T-helper 2 cell treated with Interferon-gamma antibody and Interleukin-4, amounts not matched to agents 5 μg/mL and 100 μg/mL, for 36 hours (primary cell): ENCODE measurements at places on chromosomes 3 and 15.

DNA sequence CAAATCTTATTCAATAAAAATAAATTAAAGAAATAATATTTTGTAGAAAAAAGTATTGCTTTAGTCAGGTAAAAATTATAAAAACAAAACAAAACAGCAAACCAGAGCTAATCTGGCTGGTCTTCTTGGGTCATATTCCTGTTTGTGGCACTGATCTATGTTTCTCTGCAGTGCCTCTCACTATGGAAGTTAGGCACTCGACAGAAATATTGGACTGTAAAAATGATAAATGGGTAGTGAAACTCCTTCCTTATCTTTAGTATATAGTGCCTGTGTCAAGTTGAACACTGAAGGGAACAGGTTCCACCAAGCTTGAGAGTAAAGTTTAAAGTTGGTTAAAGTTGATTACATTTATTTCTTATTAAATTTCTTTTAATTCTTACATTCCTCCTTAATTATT lies 1195.6 kb upstream of the GBE1 start:
- DNase-seq: no peak

DNA sequence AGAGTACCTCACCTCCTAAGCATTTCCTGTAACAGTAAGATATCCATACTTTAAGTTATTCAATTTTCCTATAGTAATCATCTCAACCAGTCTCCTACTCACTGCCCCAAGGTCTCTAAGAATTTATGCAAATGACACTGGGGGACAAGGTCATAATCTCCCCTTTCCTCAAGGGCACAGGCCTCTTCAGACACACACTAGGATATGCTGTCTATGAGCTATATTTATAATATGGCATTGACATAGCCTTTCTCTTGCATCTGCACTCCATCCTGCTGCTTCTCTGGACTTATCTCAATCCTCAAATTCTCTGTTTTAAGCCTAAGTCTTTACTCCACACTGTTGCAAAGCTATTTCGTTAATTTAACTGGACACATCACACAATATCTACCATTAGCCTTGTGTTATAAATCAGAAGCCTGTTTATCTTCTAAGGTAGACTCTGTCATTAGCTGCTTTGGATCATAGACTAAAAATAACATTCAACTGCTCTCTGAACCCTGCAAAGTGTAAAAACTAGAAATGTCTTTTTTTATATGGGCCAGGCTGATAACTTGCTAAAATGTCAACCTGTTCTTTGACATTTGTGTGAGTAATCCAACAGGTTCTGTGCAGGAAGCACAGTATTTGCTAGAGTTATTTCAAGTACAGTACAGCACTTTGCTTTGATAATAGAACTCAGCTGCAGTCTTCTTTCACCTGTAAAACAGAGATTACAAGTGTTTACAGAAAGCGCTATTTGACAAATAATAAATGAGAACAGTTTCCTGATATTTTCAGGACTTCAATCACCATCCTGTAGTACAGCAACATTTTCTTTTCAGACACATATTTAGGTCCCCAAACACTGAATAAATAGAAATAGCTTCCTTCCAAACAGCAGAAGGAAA lies 17.8 kb upstream of the SEC62 start:
- DNase-seq: no peak

DNA sequence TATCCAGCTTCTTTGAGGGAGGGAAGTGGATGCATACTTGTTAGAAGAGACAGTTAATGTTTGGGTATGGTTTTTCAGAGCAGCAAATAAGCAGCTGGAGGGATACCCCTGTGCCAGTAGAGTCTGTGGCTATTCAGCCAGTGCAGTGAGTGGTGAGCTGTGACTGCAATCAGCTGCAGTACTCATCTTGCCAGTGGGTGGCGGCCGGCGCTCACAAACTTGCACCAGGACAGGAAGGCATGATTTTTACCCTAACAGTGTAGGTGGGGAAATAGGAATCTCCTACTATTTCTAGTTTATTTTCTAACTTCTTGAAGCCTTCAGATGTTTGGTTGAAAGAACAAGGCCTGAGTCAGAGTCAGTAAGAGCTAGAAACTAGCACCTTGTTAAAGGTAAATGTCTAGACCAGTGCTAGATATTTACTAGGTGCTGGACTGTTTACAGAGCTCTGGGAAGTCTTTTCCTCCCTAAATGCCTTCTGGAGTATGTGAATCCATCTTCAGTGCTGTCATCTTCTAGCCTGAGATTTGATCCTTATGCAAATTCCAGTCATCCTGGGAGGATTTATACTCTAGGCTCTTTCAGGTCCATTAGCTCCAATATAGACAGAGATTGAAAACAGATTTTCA lies 23.6 kb downstream of the TIMP4 start:
- peak; percentile 50 for DNase-seq

DNA sequence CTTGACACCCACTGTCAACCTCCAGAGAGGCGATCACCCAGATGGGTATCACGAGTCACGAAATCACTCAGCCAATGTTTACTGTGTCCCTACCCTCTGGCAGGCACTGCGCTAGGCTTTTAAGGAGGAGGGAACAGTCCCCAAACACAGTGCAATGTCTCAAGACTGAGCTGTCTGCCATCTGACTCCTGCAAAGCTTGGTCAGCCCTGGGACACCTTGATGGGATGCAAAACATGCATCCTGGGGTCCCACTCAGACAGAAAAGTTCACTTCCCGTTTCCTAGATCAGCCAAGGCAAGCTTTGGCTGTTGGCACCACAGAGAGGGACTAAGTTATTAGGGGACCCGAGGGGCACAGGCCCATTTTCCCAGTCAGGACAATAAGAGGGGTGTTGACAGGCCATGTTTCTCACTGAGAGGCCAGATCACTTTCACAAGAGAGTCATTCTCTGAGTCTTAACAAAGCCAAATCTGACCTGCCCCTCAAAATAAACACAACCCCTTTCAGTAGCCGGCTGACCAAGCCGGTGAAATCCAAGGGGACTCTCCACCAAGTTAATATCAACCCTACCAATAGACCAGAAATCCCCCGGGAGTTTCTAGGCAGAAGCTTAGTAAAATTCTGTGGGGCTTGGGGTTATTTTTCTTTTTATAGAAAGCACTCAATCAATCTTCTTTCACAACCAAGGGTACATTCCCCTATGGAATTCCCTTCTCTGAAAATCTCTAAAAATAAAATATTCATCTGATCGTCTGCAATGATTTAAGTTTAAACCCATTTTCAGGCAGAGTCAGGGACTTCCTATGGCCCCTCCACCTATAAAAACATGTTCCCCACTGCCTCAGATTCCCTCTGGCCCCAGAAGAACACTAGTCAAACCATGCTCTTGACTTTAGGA lies 3.5 kb downstream of the RFTN1 start:
- peak; percentile 47 for DNase-seq

- no peak for DNase-seq
These were observed 284.0 kb upstream of the GADL1 start for GRCh38 chr3:31178467-31178866.

DNA sequence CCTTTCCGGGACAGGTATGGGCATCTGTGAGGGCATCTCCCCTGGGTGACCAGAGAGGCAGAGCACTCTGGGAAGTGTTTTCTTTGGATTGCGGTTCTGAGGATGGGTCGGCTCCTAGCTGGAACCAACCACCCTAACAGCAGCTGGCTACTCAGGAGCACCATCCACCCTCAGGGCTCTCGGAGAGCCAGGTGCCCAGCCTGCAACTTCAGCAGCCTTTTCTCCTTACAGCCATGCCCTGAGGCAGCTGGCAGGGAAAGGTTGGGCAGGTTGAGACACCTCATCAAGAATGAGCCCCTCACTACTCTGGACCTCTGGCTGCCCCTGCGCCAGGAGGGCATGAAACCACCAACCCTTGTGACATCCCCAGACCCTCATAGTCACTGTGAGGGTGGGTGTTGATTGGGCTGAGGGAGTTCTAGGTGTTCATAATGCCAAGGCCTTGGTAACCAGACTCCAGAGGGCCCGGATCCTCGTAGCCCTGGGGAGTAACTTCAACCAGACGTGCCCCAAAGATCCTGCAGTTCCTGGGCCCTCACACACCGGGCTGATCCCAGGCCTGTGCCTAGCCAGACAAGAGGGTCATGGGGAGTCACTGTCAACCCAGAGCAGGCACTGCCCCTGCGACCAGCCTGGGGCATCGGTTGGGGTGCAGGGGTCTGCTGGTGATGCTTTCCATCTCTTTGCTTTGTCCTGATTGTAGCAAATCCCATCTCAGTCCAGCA lies 114.4 kb upstream of the ABHD17C start:
- DNase-seq: no peak

- DNase-seq: peak; percentile 49
These were observed 1.0 kb downstream of the PAK2 start for GRCh38 chr3:196740481-196741248.

GRCh38 chr3:20849975-20850374 lies 664.0 kb upstream of the SGO1 start:
- no peak for DNase-seq

- DNase-seq: no peak
These were observed 45.0 kb upstream of the CD96 start for GRCh38 chr3:111496894-111497559.

GRCh38 chr3:101495552-101495951 lies 17.5 kb downstream of the SENP7 start:
- no peak for DNase-seq

- no peak for DNase-seq
These were observed 31.6 kb upstream of the GATA2 start for GRCh38 chr3:128524374-128525299.

DNA sequence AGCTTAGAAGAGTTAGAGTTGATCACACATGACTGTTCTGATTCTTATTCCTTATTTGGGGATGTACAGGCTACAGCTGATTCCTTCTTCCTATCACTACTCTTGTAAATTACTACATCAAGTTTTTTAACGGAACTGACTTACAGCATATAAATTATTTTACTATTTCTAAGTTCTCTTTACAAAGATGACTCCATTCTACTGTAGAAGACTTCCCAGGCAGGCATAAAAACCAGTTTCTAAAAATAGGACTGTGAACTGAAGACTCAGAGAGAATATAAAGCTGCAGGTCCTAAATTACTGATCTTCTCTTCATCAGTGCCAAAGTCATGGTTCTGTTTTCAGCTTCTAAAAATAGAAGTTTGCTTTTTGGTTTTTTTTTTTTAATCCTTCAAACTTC lies 38.9 kb downstream of the ANO10 start:
- DNase-seq: no peak

DNA sequence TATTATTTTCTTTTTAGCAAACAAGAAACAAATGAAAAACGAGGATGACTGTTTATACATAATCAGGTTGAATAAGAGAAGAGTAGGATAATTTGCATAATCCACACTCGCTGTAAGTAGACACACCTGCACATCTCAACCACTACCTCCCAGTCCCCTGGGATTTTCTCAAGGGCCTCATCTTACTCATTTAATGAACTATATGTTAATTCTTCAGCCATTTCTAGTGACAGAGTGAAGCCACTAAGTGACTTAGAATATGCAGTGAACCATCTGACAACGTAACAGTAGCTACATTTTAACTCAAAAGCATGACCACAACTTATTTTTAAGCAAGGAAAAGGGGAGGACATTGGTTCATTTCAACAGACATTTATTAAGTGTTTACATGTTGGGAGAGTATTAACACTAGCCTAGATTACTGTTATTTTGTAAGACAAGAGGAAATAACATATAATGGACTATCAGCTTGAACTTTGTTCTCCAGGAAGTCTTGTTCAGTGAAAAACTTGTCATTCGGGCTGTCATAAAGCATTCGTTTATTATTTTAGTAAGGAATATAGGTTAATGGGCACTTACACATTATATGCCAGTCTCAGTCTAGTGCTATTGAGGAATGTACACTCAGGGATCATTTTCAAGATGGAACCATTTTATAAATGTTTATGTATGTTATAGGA lies 173.0 kb upstream of the ROBO2 start:
- no peak for DNase-seq

DNA sequence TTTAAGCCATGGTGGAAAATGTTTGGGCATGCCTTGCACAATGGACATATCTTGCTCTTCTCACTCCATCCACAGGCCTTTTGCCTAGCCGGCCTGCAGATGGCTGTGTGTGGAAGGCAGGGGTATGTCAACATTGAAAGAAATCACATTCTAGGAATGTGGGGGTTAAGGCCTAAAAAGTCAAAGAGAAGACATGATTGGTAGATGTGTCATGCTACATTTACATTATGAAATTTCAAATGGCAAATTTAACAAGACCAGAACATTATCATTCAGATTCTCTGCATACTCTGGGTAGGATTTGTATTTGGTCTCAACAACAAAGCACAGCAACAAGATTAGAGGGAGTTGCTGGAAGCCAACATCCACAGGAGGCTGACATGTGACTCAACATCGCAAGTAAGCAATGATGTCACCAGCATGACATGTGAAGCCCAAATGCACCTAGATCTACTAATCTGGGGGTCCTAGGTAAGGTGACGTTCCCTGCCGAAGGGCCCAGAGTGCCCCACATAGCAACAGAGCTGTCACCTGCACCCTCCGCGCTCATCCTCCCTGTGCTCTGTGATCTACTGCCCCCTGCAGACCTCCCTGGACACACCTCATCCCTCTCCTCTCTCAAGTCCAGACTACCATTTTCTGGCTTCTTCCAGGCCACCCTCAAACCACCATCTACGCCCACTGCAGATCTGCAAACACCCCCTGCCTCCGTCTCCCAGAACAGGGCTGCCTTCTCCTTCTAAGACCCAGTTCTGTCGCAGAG lies 39.4 kb downstream of the CLDN18 start:
- no peak for DNase-seq

DNA sequence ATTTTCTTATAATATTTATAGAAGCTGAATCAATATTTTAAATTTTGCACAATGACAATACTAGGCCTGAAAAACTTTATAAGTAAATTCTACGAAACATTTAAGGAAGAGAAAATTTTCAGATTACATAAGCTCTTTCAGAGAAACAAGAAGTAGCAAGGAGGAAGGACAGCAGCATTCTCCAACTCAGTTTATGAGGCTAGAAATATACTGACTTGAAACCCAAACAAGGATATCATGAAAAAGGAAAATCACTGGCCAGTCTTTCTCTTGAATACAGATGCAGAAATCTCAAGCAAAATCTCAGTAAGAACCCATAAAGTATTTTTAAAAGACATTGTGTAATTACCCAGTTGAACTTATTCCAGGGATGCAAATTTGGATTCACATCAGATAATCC lies 121.3 kb downstream of the STAC start:
- no peak for DNase-seq

DNA sequence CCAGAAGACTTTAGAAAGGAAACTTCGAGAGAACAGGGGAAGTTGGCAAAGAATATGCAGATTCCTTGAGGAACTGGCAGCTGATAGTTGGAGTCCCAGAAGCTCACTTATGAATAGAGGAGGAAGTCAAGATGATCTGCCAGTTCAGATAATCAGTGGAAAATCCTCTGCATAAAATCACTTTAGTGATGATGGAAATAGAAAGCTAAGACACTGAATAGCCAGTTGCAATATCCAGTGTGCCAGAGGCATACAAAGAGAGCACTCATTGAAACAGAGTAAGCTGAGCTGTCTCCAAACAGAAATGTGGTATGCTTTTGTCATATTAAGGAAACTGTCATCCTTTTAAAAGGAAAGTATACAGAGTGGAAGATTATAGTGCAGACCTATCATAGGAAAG lies 1207.6 kb downstream of the OTOL1 start:
- no peak for DNase-seq

DNA sequence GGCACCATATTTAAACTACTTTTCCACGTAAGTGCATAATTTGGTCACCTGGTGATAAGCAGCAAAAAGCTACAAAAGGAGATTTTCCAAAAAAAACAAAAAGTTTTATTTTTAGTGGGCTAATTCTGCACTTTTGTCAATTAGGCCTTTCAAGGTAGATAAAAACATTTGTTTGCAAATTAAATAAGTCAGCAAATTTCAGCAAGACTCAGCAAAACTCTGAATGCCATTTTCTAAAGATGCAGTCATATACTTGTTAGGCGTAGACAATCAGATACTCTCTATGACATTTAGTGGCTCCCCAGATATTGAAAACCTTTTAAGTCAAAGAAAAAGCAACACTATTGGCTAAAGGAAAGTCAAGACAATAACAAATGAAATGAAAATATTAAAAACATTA lies 400.2 kb upstream of the GOLIM4 start:
- no peak for DNase-seq
